GM10248 (cell line): ENCODE measurements at places on chromosomes 1 and 21.

DNA sequence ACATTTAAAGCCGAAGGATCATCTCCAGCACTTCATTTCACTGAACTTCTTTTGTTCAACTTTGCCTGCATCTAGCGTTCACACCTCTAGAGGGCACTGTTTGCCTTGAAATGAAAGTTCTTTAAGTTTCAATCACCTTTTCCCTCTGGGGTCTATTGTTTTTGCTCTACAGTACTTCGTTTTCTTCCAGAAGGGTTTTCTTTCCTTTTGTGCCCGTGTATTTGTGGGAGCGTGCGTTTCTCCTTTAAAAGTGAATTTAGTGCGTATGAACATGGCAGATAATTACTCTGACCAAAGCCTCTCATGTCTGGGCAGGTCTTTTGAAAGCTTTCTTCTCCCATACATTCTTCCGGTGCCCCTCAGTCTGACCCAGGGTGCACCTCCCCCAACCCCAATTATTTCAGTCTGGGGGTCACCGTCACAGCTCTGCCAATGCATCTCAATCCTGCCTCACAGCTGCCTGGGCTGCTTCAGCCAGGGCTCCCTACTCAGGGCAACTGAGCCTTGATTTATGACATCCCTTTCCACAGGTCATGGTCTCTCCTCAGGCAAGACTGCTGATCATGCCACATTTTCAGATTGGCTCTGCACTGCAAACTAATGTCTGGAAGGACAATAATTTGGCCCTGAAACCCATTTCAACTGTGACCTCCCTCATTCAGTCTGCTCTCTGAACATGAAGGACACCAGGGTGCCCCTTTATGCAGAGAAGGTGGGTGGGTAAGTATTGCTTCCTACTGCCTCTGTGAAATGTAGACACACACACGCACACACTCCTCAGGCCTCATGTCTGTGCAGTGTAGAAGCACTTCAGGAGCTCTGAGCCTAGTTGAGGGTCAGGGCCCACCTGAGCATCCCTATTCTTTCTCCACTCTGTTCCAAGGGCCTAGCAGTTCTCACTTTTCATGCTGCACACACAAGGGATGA lies 88.6 kb downstream of the NUF2 start:
- DNase-seq, result peak; percentile 35

DNA sequence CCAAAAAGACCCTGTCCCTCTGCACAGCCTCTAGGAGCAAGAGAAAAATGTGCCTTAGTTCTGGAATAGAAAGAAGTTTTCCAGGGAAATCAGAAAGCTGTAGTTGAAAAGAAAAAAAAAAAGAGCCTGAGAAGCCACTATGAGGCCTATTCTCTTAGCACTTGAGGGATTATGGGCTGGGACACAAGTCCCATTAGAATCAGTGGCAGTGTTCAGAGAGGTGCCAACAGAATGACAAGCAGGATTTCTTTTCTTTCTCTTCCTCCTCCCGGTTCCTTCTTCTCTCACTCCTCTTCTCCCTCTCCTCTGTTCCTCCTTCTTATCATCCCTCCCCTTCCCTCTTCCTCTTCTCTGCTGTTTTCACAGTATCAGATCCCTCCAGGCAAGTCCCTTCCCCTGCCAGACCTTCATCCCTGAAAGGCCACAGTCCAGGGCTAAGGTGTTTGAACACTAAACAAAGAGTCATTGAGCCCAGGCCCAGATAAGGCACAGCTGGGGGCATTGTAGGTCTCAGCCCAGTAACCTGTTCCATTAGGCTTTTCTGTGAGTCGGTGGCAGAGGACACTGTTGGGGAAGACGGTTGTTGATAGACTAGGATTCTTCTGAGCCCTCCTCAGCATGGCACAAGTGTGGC lies 64.7 kb upstream of the LPGAT1 start:
- DNase-seq, result no peak

- no peak for DNase-seq
Observed at GRCh38 chr1:109891930-109892329, 18.7 kb upstream of the CSF1 start.

DNA sequence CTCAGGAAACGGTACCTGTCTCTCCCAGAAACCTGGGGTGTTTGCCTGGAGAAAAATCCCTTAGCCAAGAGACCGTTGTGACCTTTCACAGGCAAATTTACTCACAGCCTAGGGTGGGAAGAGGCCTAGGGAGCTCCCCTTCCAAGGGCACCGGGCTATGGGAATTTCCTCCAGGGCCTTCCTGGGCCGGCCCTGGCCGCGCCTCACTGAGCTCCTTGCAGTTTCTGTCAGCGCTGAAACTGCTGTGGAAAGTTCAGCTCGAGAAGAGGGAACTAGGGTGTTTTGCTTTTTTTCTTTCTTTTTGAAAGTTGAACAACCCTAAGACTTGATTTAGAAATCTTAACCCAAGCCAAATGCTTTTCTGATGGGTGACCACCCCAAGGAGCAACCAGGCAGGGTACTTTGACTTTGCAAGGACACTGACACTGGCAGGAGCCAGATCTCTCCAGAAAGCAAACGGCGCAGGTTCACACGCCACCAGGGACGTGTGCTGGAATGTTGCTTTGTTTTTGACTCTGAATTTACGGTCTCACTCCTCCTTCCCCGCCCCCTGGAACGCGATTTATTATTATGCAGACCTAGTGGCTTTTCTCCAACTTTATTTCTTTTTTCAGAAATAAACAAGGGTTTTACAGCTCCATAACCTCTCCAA lies 229.6 kb upstream of the JUN start:
- DNase-seq, result peak; percentile 30

DNA sequence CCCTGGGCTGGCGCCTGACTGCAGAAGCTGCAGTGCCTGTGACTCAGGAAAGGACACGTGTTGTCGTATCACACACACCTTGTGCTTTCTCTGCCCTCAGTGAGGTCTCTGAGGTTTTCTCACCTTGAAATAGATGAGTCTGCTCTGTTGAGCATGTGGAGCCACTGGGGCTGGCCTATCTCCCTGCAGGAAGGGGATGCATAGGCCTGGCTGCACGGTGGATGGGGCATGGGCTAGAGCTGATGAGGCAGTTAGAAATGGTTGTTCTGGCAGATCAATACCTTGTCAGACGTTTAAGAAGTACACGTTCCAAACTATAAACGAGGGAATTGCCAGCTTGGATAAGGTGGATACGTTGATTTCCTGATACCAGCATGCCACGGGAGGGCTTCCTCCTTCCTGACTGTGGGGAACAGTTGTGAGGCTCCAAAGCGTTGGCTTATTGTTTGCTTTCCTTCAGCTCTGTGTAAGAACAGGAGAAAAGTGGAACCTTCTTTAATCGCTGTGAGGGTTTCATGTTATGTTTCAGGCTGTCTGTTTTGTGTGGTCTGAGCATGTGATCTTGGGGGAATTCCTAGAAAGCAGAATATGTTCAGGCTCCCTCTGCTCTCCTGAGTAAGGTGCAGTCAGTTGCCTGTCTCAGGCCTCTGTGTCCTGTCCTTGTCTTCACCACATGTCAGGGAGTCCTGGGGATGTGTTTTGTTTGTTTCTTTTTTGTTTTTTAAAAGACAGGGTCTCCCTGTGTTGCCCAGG lies 44.8 kb downstream of the PCNT start:
- DNase-seq, result peak; percentile 86

GRCh38 chr1:168213349-168213748 lies 12.5 kb upstream of the SFT2D2 start:
- DNase-seq, result no peak

- DNase-seq, result no peak
Observed at GRCh38 chr1:160999376-160999775, 21.6 kb downstream of the F11R start.

- peak; percentile 80 for DNase-seq
Observed at GRCh38 chr1:245153081-245153551, 1.7 kb upstream of the KIF26B start.

- peak; percentile 18 for DNase-seq
Observed at GRCh38 chr1:92929461-92929860, 31.8 kb downstream of the DIPK1A start.

DNA sequence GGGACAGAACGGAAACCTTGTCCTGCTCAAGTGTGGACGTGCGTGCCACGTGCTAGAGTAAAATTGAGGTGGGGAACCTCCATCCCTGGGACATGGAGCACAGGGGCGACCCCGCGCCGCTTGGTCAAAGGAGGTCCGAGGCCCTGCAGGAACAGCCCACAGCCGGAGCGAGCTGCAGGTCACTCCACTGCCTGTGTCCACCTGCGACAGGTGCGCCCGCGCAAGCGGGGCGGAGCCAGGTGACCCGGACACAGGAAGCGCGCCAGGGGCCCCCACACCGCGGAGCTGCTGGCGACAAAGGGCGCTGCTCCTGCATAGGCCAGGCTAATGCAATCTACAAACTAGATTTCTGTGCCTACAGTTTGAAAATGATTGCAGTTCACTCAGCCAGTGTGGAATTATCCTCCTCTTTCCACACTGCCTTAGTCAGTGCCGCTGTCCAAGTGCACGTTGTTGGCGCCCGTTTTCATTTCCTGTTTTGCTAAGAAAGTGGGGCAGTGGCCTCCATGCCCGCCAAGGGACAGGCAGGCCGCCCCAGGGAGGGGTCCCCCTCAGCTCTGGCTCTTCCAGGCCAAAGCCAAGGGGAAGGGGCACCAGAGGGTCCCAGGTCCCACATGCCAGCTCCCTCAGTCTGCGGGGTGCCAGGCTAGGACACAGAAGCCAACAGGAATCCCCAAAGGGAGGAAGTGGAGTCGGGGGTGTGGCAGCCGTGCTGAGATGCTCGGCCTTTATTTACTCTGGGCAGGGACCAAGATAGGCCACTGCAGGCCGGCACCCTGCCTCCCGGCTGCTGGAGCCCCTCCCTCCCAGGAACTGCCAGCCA lies 4.3 kb upstream of the NADK start:
- DNase-seq, result no peak

- DNase-seq, result no peak
Observed at GRCh38 chr1:2882966-2883696, 81.6 kb upstream of the TTC34 start.

DNA sequence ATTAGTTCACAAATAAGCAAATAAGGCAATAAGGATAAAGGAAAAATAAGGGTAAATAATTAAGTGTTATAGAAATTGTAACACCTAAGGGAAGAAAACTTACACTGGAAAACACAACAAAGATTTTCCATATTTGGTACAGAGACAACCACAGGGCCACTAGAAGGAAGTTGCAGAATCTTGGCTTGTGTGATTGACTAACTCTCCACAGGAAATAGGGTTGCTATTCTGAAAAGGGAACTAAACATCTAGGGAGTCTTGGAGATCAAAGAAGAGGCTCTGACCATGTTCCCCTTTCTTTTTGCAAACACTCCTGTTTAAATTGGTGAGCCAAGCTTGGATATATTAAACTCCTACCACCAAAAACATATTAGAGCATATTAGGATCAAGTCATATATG lies 59.1 kb downstream of the APCS start:
- DNase-seq, result peak; percentile 10

DNA sequence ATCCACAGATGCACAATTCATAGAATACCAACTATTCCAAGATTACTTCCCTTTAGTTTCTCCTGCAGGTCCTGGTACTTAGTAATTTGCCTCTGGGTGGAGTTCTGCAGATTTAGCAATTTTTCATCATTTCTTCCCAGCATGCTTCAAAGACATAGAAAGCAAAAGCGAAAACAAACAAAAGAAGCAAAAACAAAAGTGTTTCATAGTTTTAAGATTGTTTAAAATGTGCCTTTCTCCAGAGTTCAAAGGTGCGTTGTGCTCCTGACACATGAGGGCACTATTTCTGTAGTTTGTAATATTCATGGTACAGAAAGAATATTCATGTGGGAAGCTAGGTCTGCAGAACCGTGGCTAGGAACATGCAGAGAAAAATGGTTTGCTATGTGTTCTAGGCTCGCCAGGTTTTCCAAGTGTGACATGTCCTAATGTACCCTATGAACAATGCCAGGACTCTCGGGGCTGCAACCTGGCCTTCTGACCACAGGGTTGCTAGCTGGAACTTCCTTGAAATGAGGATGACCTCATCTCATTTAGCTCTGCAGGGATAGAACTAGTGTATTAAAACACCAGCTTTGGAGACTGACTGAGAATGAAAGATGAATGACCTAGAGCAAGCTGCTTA lies 30.0 kb upstream of the RCSD1 start:
- DNase-seq, result peak; percentile 65

DNA sequence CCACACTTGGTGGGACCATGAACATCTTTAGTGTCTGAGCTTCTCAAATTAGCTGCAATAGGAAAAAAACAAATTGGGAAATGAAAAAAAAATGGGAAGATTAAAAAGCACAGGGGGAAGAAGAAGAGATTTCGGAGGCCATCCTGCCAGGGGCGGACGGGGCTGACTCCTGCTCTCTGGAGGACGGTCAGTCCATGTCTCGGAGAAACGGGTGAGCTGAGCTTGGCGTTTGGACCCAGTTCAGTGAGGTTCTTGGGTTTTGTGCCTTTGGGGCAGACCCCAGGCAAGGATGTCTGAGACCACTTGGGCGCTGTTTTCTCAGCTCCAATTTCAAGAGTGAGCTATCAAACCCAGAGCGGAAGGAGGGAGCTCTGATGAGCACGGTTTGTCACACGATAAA lies 123.9 kb downstream of the PRDM2 start:
- DNase-seq, result no peak

GRCh38 chr1:227372726-227373130 lies 54.4 kb upstream of the CDC42BPA start:
- DNase-seq, result no peak

GRCh38 chr21:38807986-38808385 lies 2.3 kb downstream of the ETS2 start:
- no peak for DNase-seq

GRCh38 chr1:153400244-153400643 lies 9.4 kb upstream of the S100A8 start:
- no peak for DNase-seq

GRCh38 chr1:3775490-3776230 lies 3.1 kb downstream of the SMIM1 start:
- DNase-seq, result peak; percentile 77

GRCh38 chr1:19973616-19974015 lies 5.8 kb downstream of the PLA2G2A start:
- DNase-seq, result no peak

GRCh38 chr21:37462087-37462861 lies 95.7 kb downstream of the DYRK1A start:
- no peak for DNase-seq

GRCh38 chr1:26666855-26667254 lies 29.0 kb upstream of the ARID1A start:
- DNase-seq, result no peak
